ENCODE measurements at places on chromosomes 2 and 18. TPM values are rescaled to one million over a fixed set of nuclear protein-coding genes. Genes with fewer than 3 reads are reported as not detected.

- no peak for DNase-seq
Measured at GRCh38 chr2:100755441-100755840, 64.5 kb upstream of the NPAS2 start.

DNA sequence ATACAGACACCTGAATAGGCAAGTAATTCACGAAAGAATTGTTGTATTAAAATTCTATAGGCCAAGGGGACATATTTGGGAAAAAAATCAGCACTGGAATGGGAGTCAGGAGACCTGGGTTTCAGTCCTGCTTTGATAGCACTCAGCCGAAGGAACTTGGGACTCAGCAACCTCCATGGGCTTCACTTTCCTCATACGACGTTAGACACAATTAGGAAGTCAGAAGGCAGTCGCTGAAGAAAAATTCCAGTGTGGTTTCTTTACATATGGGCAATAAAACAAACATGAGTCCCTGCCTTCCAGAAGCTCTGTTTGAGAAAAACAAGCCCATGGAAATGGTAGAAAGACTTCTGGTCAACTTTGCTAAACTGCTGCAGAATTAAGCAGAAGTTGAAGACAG, 15.1 kb upstream of the CYRIA start:
- DNase-seq, result no peak

- no peak for DNase-seq
Measured at GRCh38 chr18:79401494-79402208, 5.9 kb downstream of the NFATC1 start.

DNA sequence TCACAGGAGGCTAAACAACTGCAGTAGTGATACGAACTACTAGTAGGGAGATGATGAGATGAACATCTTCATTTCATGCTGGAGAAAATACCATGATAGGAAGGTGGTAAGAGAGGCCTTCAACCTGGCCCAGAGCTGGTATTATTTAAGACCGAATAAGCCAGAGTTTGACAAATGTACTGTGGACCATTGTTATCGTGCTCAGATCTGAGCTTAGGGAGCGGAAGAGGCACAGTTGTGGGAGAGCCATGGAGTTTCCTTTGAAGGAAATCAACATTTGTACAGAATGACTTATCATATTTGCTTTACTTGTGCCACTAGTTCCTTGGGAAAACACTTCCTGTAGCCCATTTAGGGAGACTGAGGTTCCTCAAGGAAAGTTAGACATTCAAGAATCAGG, 260.6 kb upstream of the TNP1 start:
- DNase-seq, result no peak

DNA sequence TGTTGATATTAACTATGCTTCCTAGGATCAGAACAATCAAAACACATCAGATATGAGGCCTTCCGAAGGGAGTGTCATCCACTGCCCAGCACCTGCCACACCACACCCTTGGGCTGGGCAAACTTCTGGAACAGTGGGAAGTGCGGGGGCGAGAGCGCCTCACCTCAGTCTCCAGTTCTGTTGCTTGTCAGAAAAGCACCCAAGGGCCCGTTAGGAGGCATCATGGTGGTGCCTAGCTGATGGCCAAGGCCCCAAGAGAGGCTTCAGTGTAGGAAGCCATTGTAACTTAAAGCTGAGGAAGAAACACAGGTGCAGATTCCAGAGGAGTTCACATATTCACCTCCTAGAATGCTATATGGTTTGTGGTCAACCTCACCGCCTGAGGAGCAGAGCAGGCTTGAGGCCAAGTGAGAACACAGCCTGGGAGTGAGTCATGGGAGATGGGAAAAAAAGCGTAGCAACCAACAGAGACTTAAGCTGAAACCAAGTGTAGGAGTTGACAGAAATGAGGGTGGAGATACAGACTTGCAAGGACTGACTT, 85.1 kb upstream of the ATL2 start:
- no peak for DNase-seq

- no peak for DNase-seq
Measured at GRCh38 chr2:58635801-58636375, 394.8 kb upstream of the FANCL start.

DNA sequence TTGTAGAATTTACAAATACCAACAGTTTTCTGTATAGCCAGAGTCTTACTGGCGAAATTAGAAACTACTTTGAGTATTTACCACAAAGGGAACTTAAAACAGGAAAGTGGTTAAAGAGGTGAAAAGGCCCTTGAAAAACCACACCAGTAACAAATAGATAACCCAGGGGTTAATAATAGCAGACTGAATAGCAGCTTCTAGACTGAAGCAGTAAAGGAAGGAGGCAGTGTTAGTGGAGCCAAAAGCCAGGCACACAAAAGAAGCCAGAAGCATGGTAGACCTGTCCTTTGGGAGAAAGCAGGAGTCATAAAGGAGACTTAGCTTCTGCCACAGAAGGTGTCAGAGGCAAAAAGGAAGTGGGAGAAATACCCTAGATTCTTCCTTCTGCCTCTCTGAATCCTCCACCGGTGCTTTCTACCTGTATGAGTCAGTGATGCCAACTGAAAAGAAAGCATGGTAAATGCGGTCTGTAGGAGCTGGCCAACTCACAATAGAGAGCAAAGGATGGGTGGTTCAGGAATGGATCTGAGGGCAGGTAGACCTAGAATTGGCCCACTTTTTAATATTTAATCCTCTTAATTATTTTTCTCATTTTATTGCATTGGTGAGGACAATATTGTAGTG, 97.3 kb downstream of the ARL6IP6 start:
- DNase-seq, result no peak

- DNase-seq, result no peak
Measured at GRCh38 chr2:73998933-73999332, 14.2 kb downstream of the TET3 start.

DNA sequence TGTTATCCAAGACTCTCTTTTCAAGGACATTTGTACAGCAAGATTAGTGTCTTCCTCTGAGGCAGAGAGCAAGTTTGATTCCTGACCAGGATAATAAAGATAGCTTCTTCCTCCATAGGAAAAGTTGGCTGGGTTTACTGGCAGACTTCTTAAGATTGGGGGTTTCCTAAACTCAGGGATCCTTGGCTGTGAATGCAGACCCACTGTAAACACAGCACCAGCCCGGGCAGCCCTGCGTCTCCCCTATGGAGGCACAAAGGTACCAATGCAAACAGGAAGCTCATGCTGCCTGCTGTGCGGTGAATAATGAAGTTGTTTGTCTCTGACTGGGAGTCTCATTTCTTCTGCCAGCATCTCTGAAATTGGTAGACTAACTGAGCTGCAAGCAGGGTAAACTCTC, 96.2 kb upstream of the ARHGAP28 start:
- no peak for DNase-seq

- DNase-seq, result no peak
Measured at GRCh38 chr2:75182606-75183005, 16.7 kb downstream of the TACR1 start.

GRCh38 chr2:143263066-143263625, 133.9 kb downstream of the ARHGAP15 start:
- DNase-seq, result no peak

DNA sequence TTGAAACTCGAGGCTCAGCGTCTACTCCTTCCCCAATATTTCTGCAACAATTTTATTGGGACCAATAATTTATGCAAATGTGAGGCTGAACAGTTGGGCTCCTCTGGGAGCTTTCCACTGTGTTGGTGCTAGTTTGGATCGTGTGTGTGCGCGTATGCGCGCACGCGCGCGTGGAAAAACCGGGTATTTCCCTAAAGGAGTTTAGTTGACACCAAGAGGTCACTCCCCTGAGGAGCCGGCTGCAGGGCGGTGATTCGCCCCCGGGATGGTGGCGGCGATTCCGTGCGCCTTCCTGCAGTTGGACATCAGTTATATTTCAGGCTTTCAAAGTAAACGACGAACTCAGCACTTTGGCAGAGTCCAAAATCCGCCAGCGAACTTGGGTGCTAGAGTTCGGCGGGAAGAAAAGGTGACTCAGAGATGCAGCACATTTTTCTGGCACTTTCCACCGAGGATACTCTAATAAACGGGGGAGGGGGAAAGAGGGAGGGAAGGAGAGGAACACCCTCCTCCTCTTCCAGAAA, 186.5 kb upstream of the FANCL start:
- DNase-seq, result peak; percentile 63

Gene IGFBP2
- polyA plus RNA-seq, result 89.9 TPM

Gene RABL2A
- polyA plus RNA-seq, result 62.0 TPM

Gene TLX2
- 0.14 TPM for polyA plus RNA-seq

Gene LIMS4
- 1.1 TPM for polyA plus RNA-seq

Gene SERPINB12
- polyA plus RNA-seq, result not detected

Gene DBI
- polyA plus RNA-seq, result 111 TPM

Gene ZAP70
- polyA plus RNA-seq, result 1.8 TPM

Gene TEKT4
- polyA plus RNA-seq, result 1.1 TPM

Gene AP1S3
- polyA plus RNA-seq, result 5.0 TPM

Gene HNRNPA3
- 584 TPM for polyA plus RNA-seq

Gene PLEKHA3
- 32.1 TPM for polyA plus RNA-seq
